PC-9 (cell line): ENCODE measurements at places on chromosomes 12 and 14. TPM values are rescaled to one million over a fixed set of nuclear protein-coding genes. Genes with fewer than 3 reads are reported as not detected.

The RNASE1 gene
- 32.2 and 47.4 TPM in 2 replicates for total RNA-seq

The SP1 gene
- total RNA-seq = 72.9 and 118 TPM in 2 replicates

The CLMN gene
- total RNA-seq = 15.8 and 18.3 TPM in 2 replicates

- no peaks in the 10 kb centered on the region for H3K27me3 ChIP-seq
- no peak overlapping the region for H3K27ac ChIP-seq
- no peaks in the 10 kb centered on the region for H3K36me3 ChIP-seq
- DNase-seq = no peak
- H3K4me1 ChIP-seq = no peaks in the 10 kb centered on the region
Measured at GRCh38 chr12:1182069-1182468, 191.0 kb downstream of the ERC1 start.

GRCh38 chr12:117039891-117040309 lies 59.3 kb downstream of the TESC start:
- no peaks in the 10 kb centered on the region for H3K36me3 ChIP-seq
- H3K27ac ChIP-seq = no peak overlapping the region
- no peak overlapping the region for H3K4me3 ChIP-seq
- DNase-seq = no peak
- H3K4me1 ChIP-seq = no peaks in the 10 kb centered on the region

GRCh38 chr12:132451172-132451835 lies 38.6 kb upstream of the FBRSL1 start:
- peaks cover 73% of the 10 kb centered on the region for H3K27me3 ChIP-seq
- no peaks in the 10 kb centered on the region for H3K36me3 ChIP-seq
- no peak overlapping the region for H3K27ac ChIP-seq
- no peak overlapping the region for H3K4me3 ChIP-seq

DNA sequence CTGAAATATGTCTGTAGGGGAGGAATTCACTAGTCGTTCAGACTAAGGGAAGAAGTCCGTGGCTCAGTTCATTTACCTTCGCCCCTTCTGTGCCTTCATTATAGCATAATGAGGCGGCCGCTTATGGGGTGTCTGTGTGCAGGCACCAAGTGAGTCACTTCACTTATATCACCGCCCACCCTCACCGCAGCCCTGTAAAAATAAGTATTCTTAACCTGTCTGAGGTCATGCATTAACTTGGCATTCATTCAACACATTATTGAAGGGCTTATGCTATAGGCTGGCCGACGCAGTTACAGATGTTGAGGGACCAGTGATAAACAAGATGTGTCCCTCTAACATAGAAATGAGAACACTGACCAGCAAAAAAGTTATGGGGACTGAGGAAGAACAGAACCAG lies 47.7 kb upstream of the PTCSC3 start:
- H3K27ac ChIP-seq = no peak overlapping the region
- no peaks in the 10 kb centered on the region for H3K36me3 ChIP-seq
- H3K4me3 ChIP-seq = no peak overlapping the region
- H3K27me3 ChIP-seq = no peaks in the 10 kb centered on the region
- H3K4me1 ChIP-seq = peaks cover 8% of the 10 kb centered on the region; the same call in 1 of the 2 replicates

GRCh38 chr14:68610251-68610793 lies 182.5 kb downstream of the ZFP36L1 start:
- H3K4me1 ChIP-seq = no peaks in the 10 kb centered on the region
- peaks cover 6% of the 10 kb centered on the region; the same call in 1 of the 2 replicates for H3K36me3 ChIP-seq
- DNase-seq = peak; percentile 25
- no peak overlapping the region for H3K27ac ChIP-seq
- H3K27me3 ChIP-seq = no peaks in the 10 kb centered on the region
- no peak overlapping the region for H3K4me3 ChIP-seq

DNA sequence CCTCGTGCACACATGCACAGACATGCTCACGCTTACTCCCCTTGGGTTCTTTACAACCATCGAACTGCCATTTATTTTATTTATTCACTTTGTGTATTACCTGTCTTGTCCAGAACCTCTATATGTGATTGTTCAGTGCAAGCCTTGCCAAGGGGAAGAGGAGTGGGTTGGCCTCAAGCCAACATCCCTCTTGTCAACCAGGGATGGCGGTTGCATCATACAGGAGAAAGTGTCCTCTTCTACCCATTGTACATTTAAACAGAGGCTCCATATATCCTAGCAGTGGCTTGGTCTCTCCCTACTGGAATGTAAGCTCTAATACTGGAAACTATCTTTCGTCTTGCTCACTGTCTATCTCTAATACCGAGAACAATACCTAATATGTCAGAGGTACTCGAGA lies 108.4 kb downstream of the C12orf42 start:
- H3K4me1 ChIP-seq = no peaks in the 10 kb centered on the region
- DNase-seq = no peak
- no peak overlapping the region for H3K27ac ChIP-seq
- H3K4me3 ChIP-seq = no peak overlapping the region

DNA sequence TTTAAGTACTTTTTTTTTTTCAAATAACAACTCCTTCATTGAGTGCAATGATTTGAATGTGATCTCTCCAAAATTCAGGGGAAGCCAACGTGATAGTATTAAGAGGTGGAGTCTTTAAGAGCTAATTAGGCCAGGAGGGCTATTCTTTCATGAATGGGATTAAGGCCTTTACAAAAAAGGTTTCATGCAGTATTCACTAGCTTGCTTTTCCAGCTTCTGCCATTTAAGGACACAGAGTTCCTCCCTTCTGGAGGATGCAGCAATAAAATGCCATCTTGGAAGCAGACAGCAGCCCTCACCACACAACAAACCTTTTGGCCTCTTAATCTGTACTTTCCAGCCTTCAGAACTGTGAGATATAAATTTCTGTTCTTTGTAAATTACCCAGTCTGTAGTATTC lies 586.8 kb upstream of the LMO3 start:
- no peaks in the 10 kb centered on the region for H3K4me1 ChIP-seq
- no peak overlapping the region for H3K4me3 ChIP-seq
- DNase-seq = no peak
- H3K27me3 ChIP-seq = no peaks in the 10 kb centered on the region
- H3K27ac ChIP-seq = no peak overlapping the region

DNA sequence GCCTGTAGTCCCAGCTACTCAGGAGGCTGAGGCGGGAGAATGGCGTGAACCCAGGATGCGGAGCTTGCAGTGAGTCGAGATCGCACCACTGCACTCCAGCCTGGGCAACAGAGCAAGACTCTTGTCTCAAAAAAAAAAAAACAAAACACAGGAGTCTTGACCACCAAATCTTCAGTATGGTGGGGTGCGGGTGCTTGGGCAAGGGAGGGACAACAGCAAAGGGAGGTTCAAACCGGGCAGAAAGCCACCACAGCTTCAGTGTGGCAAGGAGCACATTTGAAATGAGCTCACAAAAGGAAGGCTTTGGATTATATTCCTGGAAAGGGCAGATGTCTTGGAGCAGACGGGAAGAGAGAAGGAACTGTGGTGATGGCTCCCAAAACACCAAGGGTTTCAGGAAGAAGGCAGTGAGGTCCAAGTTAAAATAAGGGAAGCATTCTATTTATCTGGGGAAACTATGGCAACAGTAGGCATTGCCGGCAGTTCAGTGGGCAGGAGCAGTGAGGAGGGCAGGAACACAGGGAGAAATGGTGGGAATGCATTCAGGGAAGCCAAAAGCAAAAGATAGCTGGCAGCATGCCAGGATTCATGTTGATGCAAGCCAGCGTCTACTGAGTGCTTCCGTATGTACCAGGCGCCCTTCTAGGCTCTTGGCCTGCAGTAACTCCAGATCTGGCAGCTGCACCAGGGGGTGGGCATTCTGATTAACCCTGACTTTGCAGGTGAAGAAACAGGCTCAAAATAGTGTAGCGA lies 51.0 kb upstream of the SRSF5 start:
- H3K4me3 ChIP-seq = no peak overlapping the region
- no peaks in the 10 kb centered on the region for H3K36me3 ChIP-seq
- H3K4me1 ChIP-seq = no peaks in the 10 kb centered on the region

GRCh38 chr14:74630881-74631690 lies 19.0 kb upstream of the LTBP2 start:
- DNase-seq = no peak
- H3K27ac ChIP-seq = no peak overlapping the region
- no peaks in the 10 kb centered on the region for H3K36me3 ChIP-seq
- no peak overlapping the region for H3K4me3 ChIP-seq
- H3K4me1 ChIP-seq = peaks cover 8% of the 10 kb centered on the region

DNA sequence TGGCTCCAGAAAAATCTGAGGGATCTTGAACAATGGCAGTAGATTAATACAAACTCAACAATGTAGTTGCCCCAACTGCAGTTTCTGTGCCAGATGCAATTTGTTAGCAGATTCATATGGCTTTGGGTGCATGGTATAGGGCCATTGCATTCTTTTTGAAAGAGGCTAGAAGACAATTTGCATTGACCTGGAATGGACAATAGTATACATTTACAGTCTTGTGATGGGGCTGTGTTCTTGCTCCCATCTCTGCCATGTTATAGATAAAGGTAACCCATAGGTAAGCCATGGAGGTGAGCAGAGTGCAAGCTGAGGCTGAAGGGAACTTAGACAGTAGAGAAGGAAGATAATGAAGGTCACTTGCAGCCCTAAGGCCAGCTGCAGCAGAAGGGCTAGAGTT lies 50.1 kb upstream of the DIO3 start:
- H3K4me3 ChIP-seq = no peak overlapping the region
- H3K27me3 ChIP-seq = no peaks in the 10 kb centered on the region
- no peaks in the 10 kb centered on the region for H3K4me1 ChIP-seq
- no peak overlapping the region for H3K27ac ChIP-seq

- H3K27ac ChIP-seq = no peak overlapping the region
- no peaks in the 10 kb centered on the region for H3K36me3 ChIP-seq
- no peak overlapping the region for H3K4me3 ChIP-seq
- DNase-seq = no peak
- H3K27me3 ChIP-seq = no peaks in the 10 kb centered on the region
Measured at GRCh38 chr12:25839470-25839869, 119.0 kb upstream of the RASSF8 start.

DNA sequence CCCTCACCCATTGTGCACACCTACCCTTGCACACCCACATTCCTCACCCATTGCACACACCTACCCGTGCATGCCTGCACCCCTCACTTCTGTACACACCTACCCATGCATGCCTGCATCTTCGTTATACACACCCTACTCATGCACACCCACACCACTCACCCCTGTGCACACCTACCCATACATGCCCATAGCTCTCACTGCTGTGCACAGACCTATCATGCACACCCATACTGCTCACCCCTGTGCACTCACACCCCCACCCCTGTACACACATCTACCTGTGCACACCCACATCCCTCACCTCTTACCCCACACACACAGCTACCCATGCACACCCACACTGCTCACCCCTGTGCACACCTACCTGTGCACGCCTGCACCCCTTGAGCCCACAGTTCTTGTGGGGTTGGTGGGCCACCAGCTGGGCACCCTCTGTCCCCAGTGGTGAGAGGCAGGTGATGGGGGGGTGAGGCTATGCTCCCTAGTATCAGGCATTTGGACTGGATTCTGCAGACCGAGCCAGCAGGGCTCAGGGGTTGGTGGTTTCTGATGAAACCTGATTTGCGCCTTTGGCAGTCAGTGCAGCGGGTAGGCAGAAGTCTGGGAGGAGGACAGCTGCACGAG lies 15.6 kb downstream of the CEP170B start:
- no peak overlapping the region for H3K27ac ChIP-seq
- H3K4me3 ChIP-seq = no peak overlapping the region
- H3K36me3 ChIP-seq = no peaks in the 10 kb centered on the region; the same call in 1 of the 2 replicates

- no peak for DNase-seq
- H3K4me1 ChIP-seq = peaks cover 18% of the 10 kb centered on the region
- no peaks in the 10 kb centered on the region for H3K27me3 ChIP-seq
- no peak overlapping the region for H3K4me3 ChIP-seq
Measured at GRCh38 chr12:77118696-77119095, 53.3 kb upstream of the E2F7 start.

DNA sequence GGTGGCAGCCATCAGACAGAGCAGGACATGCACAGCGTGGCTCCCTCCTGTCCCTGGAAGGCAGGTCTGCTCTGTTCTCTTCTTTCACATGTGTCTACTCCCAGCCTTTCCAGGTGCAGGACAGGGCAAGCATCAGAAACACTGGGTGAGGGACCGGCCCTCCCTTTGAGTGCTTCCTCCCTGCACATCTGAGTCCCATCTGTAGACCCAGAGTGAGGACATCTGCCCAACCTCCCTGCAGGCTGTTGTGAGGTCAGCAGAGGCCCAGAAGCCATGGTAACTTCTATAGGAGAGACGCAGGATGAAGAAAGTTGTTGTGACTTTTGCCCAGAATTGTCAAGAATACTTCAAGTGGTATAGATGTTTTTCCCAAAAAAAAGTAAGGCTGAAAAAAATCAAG lies 282.7 kb downstream of the CACNA1C start:
- no peak overlapping the region for H3K4me3 ChIP-seq
- no peaks in the 10 kb centered on the region for H3K4me1 ChIP-seq
- peaks cover 68% of the 10 kb centered on the region for H3K27me3 ChIP-seq
- no peak overlapping the region for H3K27ac ChIP-seq

GRCh38 chr12:47282206-47282605 lies 202.4 kb upstream of the AMIGO2 start:
- H3K4me3 ChIP-seq = no peak overlapping the region
- H3K27ac ChIP-seq = no peak overlapping the region
- H3K27me3 ChIP-seq = no peaks in the 10 kb centered on the region
- H3K36me3 ChIP-seq = no peaks in the 10 kb centered on the region
- DNase-seq = no peak
- H3K4me1 ChIP-seq = peaks cover 25% of the 10 kb centered on the region

GRCh38 chr14:103619057-103619456 lies 10.0 kb upstream of the KLC1 start:
- H3K4me1 ChIP-seq = peaks cover 7% of the 10 kb centered on the region
- no peak for DNase-seq
- no peaks in the 10 kb centered on the region for H3K36me3 ChIP-seq
- no peaks in the 10 kb centered on the region for H3K27me3 ChIP-seq

DNA sequence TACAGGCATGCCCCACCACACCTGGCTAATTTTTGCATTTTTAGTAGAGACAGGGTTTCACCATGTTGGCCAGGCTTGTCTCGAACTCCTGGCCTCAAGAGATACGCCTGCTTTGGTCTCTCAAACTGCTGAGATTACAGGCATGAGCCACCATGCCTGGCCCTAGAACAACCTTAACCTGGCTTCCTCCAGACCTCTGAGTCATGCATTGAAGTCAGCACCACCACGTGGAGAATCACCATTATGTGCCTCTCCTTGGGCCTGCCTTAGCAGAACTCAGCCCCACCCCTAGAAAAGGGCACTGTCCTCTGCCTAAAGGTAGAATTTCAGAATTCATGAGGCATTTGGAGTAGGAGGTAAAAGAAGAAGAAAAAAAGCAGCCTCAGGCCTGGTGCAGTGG lies 49.0 kb downstream of the LIMA1 start:
- DNase-seq = no peak
- no peak overlapping the region for H3K4me3 ChIP-seq
- H3K36me3 ChIP-seq = peaks cover 23% of the 10 kb centered on the region
- no peaks in the 10 kb centered on the region for H3K27me3 ChIP-seq
- 0 out of 2 replicates have a peak overlapping the region, but pooled peaks have one; percentile 32 for H3K27ac ChIP-seq
